Renal cortex interstitium (tissue), 15 donors: ENCODE measurements at places on chromosomes 5 and 9. TPM values are rescaled to one million over a fixed set of nuclear protein-coding genes. Genes with fewer than 3 reads are reported as not detected.
A peak's percentile ranks its signal among the peaks of the same experiment; 100 is the strongest.

DNA sequence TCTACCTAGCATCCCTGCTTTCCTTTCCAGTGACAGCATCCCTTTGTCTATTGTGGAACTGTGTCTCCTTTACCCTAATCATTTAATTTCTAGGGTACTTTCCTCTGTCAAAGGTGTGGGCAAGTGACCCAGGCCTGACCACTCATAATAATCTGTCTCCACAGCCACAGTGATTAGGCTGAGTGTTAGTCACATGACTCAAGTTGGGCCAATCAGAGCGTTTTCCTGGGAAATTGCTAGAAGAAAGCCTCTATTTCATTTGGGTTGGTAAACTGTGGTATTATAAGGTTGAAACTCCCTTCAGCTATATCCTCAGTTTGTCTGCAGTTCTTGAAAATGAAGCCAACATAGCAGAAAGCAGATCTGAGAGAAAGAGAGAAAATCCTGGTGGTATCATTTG lies 14.2 kb upstream of the AP3B1 start:
- DNase-seq: no peak

DNA sequence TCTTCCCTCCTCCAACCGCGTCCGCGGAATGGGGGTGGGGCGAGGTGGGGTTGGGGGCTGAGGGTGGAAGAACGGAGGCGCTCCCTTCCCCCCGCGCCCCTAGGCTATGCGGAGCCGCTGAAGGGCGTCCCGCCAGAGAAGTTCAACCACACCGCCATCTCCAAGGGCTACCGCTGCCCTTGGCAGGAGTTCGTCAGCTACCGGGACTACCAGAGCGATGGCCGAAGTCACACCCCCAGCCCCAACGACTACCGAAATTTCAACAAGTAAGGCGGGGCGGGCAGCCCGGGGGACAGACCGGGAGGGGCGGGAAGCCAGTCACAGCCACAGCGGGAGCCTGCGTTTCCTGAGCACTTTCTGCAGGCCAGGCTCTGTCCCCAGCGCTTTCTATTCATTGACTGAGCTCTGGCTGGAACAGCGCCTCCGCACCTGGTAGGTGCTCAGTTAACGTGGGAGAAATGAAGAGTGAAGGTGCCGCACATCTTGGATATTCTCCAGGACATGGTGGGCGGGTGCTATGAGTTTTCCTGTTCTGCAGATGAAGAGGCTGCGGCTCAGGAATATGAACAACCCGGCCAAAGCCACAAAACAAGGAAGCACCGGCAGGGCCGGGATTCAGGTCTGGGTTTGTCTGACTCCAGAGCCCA lies 11.3 kb downstream of the MYOZ3 start:
- DNase-seq: no peak

SYK gene
- 25.0 TPM for polyA plus RNA-seq

FUBP3 gene
- polyA plus RNA-seq: 76.6 TPM

DHX29 gene
- polyA plus RNA-seq: 39.2 TPM

DNA sequence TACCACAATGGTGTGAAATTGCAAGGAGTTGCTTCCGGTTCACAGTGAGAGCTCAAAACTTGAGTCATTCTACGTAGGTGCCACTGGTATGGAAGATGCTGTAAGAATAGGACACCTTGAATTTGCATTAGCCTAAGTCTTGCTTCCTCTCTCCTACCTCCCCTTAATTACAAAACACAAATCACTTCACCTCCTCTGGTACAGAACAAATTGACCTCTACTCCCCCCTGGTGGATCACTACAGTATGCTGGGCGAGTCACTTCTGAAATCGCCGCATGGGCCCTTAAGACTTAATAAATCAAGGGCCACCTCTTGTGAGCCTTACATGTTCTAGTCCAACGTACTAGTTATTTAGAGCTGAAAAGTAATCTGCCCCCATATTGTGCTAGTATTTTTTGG lies 145.3 kb upstream of the SMARCA2 start:
- peak; percentile 8 for DNase-seq

S1PR3 gene
- polyA plus RNA-seq: 52.1 TPM

OTP gene
- polyA plus RNA-seq: not detected

DNA sequence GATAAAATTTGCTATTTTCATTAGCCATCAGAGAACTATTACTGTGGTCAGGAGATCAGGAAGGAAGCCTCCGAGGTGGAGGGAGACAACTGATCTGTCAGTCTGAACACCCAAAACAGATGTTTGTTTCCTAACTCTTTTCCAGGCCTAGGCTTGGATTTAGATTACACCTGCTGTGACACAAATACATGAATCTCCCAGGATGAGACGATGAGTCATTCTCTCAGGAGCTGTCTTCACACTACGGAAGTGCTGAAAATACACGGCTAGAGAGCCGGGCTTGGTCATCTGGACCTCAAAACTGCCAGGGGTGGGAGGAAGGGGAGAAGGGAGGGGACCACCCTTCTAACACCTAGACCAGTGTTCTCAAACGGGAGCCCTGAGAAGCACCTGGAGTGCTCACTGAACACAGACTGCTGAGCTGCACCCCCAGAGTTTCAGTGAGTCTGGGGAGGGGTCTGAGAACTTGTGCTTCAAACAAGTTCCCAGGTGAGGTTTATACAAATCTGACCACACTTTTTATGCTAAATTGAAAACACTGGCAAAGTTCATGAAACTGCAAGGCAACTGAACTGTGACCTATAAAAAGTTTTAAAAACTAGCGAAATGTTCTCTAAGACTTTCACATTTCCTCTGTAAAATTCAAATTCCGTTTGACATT lies 80.3 kb upstream of the EQTN start:
- DNase-seq: no peak

GRCh38 chr5:134590992-134591659 lies 41.5 kb downstream of the SAR1B start:
- no peak for DNase-seq

DNA sequence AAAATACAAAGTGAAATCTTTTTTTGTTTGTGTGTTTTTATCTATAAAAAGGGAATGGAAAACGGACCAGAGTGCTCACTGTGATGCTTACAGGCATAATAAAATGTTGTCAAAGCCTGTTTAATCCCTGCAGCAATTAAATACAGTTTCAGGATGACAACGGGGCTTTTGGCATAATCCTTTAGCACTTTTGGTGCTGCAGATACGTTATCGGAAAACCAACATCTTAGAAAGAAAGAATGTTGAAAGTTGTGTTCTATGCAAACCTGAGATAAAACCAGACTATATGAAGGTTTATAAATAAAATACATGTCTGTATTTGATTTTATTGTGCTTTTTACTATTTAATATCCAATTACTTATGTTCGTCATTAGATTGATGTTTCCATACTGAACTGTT lies 307.4 kb upstream of the DAB2 start:
- no peak for DNase-seq
